ENCODE measurements at places on chromosomes 6 and 20.

DNA sequence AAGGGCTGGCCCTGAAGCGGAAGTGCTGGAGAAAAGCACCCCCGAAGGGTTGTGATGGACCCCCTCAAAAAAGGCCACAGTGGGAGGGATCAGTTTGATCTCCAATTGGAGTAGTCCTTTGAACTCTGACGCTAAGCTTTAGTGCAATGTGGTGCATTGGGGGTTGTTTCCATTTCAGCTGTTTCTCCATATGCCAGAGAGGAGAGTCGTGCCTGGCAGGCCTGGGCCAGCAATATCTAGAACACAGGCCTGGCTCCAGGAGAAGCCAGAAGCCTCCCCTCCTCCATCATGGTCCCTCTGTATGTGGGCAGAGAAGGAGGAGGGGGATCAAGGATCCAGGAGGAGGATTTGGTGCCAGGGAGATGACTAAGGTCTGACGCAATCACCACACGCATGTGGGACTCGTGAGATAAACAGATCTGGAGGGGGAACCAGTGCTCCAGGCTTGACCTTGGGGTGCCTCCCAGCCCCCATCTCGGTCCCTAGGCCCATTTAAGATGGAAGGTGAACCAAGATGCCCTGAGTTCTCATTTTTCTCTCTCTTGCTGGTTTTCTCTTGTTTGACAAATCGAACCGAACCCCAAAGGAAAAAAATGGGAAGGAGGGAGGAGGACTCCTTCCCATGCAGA lies 517.4 kb upstream of the JARID2 start:
- DNase-seq: peak; percentile 69

- no peak for DNase-seq
These were observed 8.0 kb upstream of the MYLK2 start for GRCh38 chr20:31811198-31811597.

- no peak for DNase-seq
These were observed 167.0 kb upstream of the MYLIP start for GRCh38 chr6:15961635-15962448.

GRCh38 chr20:62291251-62292066 lies 11.3 kb upstream of the ADRM1 start:
- no peak for DNase-seq

- no peak for DNase-seq
These were observed 241.1 kb downstream of the FOXC1 start for GRCh38 chr6:1850840-1851157.

All from EH (cell line).